Activated T-cell treated with anti-CD3 and anti-CD28 coated beads, Interleukin-2, amount 50 U/mL, for 48 hours (primary cell): ENCODE measurements at places on chromosomes 11 and 22.

- DNase-seq = no peak
Observed at GRCh38 chr11:86816251-86816726, 15.9 kb downstream of the PRSS23 start.

GRCh38 chr22:40325315-40325714, 21.0 kb upstream of the ADSL start:
- peak; percentile 79 for DNase-seq

- DNase-seq = no peak
Observed at GRCh38 chr11:77067861-77068443, 1.2 kb downstream of the CAPN5 start.

DNA sequence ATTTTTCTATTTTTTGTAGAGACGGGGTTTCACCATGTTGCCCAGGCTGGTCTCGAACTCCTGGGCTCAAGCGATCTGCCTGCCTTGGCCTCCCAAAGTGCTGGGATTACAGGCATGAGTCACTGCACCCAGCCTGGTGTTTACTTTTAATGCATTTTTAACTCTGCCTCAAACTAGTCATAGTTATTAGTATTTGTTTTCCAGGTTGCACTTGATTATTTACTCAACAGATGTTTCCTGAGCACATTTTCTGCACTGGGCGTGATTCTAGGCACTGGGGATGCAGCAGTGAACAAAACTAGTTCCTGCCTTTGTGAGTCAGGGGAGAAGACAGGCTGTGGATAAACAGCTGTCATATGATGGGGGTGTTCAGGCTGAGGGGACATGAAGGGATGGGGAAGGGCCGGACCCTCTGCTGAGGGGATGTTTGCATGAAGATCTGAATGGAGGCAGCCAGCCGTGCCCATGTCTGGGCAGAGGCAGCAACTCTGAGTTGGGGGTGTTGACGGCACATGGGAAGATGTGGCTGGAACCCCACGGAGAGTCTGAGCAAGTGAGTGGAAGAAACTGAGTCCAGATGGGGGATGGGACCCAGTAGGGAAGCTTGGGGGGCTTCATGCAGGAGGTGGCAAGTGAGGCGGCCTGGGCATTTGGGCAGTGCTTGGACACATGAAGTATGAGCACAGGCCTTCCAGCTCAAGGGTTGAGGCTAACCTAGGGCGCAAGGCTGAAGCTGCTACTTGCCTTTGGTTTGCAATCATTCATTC, 34.4 kb downstream of the MPPED1 start:
- DNase-seq = no peak

DNA sequence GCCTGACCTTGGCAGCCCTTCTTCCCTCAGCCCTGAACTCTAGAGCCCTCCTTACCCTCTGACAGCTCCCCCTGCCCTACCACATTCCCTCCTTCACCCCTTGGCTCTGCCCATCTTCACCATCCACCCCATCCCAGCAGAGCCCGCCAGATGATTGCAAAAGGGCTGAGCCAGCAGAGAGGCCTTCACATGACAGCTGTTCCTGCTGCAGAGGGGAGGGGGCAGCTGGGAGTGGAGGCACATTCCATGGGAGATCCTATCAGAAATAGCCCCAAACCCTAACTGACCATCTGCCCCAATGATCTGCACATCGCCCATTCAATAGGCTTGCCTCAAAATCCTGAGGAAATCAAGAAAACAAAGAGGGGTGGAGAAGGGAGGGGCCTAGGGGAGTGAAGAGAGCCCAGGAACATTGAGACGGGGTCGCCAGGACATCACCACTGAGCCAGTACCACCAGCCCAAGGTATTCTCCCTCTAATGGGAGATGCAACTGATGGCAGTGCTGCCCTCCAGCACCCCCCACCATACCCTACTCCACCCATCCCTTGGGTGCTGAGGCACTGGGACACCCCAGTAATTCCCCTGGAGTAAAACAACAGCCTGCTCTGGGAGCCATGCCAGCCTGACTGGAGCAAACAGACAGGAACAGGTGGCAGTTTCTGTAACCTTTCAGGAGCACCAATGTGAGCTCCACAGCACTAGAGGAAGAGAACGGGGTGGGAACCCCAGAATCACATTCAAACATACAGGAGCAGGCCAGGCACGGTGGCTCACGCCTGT, 8.0 kb upstream of the AHNAK start:
- no peak for DNase-seq

GRCh38 chr22:38700270-38700788, 414 bp downstream of the JOSD1 start:
- DNase-seq = no peak

- no peak for DNase-seq
Observed at GRCh38 chr22:29103121-29103520, 30.3 kb downstream of the KREMEN1 start.

GRCh38 chr11:23856654-23857053, 640.2 kb upstream of the LUZP2 start:
- no peak for DNase-seq

DNA sequence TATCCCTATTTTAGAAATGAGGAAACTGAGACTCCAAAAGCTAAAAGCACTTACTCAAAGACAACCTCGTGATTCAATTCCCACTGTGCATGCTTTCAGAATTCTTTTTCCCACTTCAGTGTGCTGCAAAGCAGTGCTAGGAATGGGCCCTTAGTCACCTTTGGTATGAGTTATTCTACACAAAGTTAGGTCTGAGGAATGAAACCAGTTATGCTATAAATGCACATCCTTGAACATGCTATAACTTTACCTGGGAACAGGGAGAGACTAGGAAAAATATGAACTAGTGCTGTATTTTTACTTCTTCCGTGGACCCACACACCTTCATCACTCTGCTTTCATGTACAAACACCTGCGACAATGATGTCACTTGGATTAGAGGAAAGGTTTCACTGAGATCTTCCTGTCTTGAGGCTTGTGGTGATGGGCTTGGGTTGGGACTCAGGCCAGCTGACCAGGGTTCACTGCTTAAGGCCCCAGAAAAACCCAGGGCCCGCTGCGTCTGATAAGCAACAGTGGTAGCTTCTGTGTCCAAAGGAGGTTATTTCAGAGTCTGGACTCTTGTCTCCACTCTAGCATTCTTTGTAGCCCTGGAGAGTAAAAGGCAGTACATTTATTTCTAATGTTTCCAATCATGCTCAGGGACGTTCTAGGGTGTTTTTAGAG, 81.6 kb downstream of the ZC3H12C start:
- no peak for DNase-seq

DNA sequence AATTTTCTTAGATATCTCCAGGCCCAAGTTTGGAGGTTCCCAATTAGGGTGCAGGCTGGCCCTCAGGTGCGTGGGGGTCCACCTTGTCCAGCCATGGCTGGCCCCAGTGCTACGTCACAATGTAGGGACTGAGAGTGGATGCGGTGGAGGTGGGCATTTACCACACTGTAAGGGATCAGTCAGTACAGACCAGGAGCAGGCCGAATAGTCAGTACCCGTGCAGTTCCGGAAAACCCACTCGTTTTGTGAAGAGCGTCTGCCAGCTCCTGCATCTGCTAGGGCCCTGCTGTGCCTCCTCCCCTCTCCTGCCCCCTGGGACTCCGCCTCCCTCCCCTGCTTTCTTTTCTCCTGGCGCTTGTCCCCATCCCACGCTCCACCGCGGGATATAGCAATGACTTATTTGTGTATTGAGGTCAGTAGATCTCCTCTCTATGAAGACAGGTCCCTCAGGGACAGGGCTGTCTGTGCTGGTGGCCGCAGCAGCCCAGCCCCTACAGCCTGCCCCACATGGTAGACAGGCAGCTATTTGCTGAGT, 50.4 kb upstream of the SEPTIN5 start:
- DNase-seq = no peak

- peak; percentile 52 for DNase-seq
Observed at GRCh38 chr11:102430158-102430836, 22.3 kb downstream of the TMEM123 start.

GRCh38 chr11:117900121-117900648, 23.7 kb upstream of the FXYD6 start:
- DNase-seq = no peak

DNA sequence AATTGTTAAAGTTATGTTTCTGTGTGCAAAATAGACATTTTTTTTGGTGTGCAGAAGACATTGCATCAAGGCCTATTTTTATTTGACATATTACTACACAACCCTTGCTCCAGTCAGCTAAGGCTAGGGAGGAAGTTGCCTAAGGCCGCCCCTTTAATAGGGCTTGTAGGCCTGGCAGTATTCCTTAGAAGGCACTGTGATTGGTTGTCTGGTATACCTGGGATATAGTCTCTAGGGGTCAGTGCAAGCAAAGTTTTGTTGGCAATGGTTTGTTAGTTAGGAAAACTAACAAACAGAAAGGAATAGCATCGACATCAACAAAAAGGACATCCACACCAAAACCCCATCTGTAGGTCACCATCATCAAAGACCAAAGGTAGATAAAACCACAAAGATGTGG, 16.9 kb downstream of the CCDC15 start:
- no peak for DNase-seq

DNA sequence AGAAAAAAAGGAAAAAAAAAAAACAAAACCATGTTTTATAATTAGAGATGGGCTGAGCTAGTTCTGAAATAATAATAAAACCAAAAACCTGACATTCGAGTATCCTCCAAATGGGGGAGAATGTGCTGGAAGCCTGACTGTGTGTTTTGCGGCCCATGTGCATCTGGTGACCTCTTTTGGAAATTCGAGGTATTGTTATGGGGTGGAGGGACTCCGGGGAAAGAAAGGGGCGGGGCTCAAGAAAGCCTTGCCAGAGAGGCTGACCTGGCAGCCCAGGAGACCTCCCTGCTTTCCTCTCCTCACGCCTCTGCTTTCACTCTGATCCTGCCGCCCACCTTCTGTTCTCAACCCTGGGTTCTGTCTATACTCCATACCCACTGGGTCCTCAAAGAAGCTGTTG, 72.9 kb downstream of the CTTN start:
- peak; percentile 33 for DNase-seq

GRCh38 chr11:70637186-70637800, 239.0 kb downstream of the CTTN start:
- DNase-seq = no peak

DNA sequence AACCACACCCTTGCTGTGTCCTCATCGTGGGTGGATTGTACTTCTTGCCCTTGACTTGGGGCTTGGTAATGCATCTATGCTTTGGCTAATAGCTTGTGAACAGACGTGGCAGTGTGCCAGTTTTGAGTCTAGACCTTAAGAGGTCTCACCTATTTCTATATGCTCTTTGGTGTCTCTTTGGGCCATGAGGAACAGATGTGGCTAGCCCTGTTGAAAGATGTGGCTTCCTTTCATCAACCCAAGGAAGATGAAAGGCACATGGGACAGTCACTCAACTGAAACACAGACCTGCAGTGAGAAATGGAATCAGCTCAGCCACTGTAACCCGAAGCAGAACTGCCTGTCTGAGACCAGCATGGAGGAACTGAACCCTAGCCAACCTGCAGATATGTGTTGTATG, 7.9 kb upstream of the NELL1 start:
- DNase-seq = no peak

GRCh38 chr22:48871176-48871840, 956.4 kb downstream of the BRD1 start:
- no peak for DNase-seq

GRCh38 chr11:72576661-72577060, 97.6 kb downstream of the PDE2A start:
- no peak for DNase-seq

- no peak for DNase-seq
Observed at GRCh38 chr11:31764766-31765165, 46.4 kb downstream of the PAX6 start.

GRCh38 chr22:38766076-38766777, 10.4 kb upstream of the SUN2 start:
- DNase-seq = peak; percentile 54

GRCh38 chr22:27213294-27213693, 555.9 kb downstream of the MIAT start:
- no peak for DNase-seq

DNA sequence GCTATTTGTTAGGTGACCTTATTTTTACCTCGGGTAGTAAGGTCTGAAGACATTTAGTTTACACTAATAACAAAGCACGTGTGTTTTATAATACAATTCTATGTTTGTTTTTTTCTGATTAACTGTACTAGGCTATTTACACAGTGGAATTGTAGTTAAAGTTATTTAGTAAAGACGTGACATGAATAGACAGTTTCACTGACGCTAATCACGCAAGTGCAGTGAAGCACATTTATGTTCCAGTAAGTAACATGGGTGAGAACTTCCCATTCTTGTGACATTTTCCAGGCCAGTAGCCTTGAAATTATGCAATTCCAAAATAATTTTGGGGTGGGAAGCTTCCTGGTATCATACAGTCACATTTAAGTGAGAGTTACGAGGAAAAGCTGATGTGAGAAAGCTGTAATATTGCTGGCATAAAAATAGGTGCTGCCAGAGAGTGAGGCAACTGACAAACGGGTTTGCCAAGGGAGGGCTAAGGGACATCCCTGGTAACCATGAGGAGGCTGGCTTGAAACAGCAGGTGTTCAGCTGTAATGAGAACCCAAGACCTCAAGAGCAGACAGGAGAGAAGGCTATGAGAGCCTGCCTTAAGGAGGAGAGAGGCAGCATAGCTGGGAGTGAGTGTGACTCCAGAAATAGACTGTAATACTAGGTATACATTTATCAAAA, 378.8 kb downstream of the DCDC1 start:
- no peak for DNase-seq

- DNase-seq = no peak
Observed at GRCh38 chr22:37402184-37402506, 25.1 kb downstream of the ELFN2 start.

GRCh38 chr11:18379201-18379600, 15.2 kb upstream of the LDHA start:
- DNase-seq = no peak

DNA sequence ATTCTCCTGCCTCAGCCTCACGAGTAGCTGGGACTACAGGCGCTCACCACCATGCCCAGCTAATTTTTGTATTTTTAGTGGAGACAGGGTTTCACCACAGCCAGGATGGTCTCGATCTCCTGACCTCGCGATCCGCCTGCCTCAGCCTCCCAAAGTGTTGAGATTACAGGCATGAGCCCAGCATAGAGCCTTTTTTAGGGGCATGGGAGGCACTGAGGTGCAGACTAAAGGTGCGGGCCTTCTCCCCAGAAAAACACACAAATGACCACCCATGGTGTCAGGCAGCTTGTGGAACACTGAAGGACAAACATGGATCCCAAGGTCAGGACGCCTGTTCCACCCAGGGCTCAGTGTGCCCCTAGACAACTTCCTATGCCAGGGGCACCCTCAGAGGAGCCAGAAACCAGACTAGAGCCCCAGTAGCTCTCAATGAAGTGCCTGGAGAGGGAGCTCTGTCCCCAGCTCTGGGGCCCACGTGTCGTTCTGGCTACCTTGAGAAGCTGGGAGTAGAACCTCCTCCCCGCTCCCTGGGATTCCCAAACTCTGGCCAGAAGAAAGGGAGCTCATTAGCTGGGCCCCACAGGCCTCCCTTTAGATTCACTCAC, 21.2 kb upstream of the CD5 start:
- DNase-seq = peak; percentile 49
